ENCODE measurements at places on chromosomes 3 and 15.

DNA sequence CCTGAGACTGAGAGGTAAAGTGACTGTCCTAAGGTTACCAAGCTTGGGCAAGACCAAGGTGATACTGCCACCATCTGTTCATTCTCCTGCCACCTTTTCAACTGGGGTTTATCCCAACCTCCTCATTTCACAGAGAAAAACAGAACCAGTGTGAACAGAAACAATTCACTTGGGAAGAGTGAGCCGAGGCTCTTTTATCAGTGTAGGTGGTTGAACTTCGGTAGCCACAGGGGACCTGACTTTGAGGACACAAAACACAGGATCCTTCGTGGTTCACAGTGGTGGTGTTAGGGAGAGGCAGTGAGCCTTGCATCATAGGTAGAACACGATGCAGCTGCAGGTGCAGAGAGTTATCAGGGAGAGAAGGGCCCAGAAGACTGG, 72.8 kb upstream of the ICE2 start:
- no peak for DNase-seq

- no peak for DNase-seq
These were observed 48.6 kb downstream of the NR1D2 start for GRCh38 chr3:23993556-23994243.

- no peak for DNase-seq
These were observed 7.5 kb upstream of the IGSF11 start for GRCh38 chr3:119042162-119042561.

DNA sequence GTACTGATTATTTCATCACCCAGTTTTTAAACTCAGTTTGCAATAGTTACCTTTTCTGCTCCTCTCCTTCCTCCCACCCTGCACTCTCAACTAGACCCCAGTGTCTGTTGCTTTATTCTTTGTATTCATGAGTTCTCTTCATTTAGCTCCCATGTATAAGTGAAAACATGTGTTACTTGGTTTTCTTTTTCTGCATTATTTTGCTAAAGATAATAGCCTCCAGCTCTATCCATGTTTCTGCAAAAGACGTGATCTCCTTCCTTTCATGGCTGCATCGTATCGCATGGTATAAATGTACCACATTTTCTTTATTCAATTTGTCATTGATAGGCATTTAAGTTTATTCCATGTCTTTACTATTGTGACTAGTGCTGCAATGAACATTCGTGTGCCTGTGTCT, 79.0 kb downstream of the NAALADL2 start:
- no peak for DNase-seq

- DNase-seq: no peak
These were observed 704.8 kb upstream of the CFAP20DC start for GRCh38 chr3:59754456-59755129.

DNA sequence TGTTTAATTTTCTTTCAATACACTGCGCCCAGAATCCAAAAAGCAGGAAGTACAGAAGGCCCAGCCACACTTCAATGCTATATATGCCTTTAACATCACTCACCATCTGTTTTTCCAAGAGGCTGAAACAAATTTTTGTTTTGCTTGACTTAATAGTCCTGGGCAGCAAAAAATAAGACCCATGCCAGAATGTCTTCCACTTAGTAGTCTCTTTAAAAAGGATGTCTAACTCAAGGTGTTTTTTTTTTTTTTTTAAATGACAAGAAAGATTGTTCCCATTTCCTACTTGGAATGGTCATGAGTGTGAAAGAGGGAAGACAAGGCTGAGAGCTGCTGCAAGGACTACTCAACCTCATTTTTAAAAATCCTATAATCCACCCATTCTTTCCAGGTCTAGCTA, 590.3 kb upstream of the SGO1 start:
- no peak for DNase-seq

DNA sequence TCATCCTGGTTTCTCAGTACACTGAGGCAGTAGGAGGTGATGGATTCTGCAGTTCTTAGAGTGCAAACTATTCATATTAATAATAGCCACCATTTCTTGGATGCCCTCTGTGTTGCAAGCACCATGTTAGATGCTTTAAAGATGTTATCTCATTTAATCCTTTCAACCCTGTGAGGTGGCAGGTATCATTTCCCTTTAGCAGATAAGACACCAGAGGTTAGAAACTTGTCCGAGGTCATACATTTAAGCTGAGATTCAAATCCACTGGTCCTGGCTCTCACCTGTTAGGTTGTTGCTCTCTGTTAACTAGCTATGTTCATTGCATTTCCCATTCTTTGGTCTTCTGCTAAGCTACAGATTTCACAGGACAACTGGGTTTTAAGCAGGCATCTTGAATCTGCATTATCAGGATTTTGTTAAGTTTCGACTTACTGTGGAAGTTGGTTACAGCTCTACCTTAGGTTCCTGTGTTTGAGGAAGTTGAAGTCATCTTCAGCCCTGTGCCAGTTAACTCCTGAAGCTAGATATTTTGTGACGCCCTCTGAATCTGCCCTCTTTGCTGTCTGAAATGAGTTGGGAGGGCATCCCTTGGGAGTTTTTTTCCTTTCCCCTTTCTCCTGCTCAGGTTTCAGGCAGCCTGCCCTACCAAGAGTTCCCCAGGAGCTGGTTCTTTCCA, 6.4 kb downstream of the PDE8A start:
- no peak for DNase-seq

GRCh38 chr3:132709761-132710160, 12.4 kb downstream of the NPHP3 start:
- DNase-seq: no peak

- DNase-seq: no peak
These were observed 590.9 kb downstream of the EPHA3 start for GRCh38 chr3:89698208-89698830.

DNA sequence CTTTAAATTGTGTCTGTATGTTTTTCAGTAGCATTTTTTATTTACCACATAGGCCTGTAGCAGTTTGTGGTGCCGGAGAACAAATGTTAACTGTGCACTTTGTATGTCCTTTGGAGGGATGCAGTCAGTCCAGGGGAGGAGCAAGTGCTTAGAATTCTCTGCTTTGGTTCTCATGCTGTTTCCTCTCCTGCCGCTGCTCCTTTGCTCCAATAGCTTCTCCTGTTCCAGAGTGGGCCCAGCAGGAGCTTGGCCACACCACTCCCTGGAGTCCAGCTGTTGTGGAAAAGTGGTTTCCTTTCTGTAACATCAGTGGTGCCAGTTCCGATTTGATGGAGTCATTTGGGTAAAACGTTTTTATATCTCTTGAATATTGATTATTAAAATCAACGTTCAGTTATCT, 16.6 kb downstream of the TICRR start:
- DNase-seq: no peak

DNA sequence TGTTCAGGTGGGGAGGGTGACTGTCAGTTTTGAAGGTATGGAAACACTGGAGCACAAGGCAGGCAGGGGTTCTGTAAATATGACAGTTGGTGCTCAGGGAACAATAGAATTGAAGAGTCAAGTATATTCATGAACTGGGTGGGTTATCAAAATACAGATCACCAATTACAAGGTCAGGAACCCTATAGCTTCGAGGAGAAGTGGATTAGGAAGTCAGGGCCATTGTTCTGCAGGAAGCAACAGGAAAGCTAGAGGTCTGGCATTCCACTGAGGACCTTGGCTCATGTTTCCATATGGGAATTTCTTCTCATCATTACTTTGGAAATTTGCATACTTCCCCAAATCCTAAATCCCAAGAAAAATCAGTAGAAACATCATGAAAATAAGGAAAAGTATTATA, 125.9 kb downstream of the MYRIP start:
- no peak for DNase-seq

DNA sequence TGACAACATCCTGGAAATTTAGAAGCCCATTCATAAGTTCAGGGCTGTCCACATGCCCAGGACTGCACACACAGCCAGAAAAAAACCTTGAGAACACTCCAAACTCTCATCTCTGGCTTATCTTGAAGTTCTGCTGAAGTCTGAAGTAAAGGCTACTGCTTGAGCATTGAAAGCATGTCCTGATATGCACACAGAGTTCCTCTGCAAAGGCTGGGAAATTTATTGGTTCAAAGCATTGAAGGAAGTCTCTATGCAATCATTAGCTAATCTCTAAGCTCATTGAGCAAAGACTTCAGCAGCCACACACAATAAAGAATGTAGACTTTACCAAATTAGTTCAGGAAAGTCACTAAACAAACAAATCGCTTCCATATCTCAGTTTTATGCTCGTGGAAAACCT, 162.0 kb upstream of the STT3B start:
- DNase-seq: peak; percentile 59

DNA sequence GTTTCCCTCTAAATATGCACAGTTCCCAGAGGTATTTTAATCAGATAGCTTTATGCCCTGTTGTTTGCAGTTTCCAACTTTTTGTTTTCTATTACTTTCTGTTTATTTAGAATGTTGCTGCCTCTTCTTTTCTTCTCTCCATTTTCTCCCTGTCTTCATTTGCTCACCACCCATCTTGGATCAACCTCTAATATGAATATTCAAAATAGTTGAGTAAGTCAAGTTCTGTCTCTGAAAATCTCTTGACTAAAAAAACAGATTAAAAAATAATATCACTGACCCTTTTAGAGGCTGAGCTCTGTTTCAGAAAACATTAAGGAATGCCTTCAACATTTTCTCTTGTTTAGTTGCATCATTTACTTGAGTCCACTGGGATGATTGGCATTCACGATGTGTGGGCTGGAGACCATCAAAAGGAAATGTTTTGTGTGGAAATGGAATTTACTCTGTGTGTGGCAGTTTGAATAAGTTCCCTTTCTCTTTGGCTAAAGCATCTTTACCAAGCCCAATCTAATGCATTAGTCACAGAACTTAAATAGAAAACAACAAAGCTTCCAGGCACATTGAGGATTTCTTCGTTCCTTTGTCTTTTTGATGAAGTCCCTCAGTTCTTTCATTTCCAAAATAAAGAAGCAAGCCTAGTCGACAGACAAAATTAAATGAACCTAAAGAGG, 633.9 kb upstream of the TGFBR2 start:
- no peak for DNase-seq

- DNase-seq: no peak
These were observed 1165.6 kb downstream of the NSUN3 start for GRCh38 chr3:95228416-95228815.

- no peak for DNase-seq
These were observed 3.8 kb upstream of the KIF23 start for GRCh38 chr15:69410248-69410874.

- no peak for DNase-seq
These were observed 62.8 kb upstream of the ADCY5 start for GRCh38 chr3:123511726-123512125.

DNA sequence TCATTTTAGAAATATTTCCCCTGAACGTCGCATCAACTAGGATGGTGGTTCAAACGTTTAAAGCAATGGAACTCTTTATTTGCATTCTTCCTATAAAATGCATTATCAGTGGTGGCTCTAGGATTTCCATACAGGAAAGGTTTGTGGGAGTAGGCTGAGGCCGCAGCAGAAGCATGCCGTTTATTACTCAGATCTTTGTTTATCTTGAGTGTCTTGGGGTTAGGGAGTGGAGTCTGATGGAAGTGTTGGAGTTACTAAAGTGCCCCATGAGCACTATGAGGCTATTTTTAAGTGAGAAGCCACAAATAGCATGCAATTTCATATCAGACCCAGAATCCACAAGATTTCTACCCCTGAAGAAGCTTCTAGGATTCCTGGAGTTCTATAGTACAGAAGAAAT, 26.2 kb downstream of the ATOSA start:
- DNase-seq: peak; percentile 18

DNA sequence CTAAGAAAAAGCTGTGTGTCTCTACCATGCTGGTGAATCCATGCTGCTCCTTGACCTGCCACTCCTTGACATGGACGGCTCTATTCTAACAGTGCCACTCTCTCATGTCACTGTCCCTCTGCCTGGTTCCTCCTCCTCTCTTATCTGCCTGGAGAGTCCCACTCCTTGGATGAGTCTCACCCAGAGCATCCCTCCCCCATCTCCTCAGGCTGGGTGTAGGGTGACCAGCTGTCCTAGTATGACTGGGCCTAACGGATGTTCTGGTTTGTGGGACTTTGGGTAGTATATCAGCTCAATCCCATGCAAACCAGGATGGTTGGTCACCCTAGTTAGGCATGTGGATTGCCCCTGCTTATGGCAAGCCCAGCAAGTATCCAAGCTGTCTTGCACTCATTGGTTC, 54.3 kb downstream of the LIPC start:
- no peak for DNase-seq

GRCh38 chr15:34889476-34889875, 80.1 kb downstream of the AQR start:
- no peak for DNase-seq

DNA sequence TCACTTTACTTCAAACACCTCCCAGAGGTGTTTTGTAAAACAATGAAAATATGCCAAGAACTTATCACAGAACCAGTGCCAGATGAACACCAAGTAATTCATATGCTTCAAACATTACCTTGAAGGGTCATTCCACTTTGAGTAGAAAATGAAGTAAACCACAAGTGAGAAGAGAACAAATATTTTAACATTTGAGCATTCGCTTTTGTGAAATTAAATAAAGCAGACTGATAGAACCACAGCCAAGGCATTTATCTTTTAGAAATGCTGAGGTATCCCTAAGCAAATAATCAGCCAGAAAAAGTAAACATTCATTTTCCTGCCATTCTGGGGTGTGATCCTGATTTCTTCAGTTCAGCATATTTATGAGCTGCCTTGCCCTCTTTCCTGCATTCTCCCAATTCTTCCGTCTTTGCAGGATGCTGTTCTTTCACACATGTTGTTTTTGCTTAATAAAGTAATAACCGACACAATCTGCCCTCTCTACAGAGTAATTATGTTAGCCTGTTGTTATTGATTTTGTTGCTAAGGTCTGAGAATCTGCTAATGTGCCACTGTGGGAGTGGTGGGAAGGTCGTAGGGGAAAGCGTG, 235.6 kb upstream of the TGFBR2 start:
- no peak for DNase-seq

- DNase-seq: no peak
These were observed 29.5 kb upstream of the ZNF774 start for GRCh38 chr15:90322538-90322937.

DNA sequence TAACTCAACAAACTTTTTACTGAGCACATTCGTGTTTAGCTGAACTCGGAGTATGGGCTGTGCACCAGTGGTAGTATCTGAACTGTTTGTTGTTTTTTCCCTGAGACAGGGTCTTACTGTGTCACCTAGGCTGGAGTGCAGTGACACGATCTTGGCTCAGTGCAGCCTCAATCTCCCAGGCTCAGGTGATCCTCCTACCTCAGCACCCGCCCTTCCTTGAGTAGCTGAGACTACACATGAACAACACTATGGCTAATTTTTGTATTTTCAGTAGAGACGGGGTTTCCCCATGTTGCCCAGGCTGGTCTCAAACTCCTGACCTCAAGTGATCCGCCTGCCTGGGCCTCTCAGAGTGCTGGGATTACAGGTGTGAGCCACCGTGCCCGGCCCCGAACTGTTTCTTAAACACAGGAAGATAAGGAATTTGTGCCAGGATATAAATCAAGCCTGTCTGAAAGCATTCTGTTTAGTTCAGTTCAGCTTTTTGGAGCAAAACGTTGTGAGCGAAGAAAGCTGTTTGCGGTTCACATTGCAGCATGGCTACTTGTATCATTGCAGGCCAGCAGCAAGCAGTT, 40.4 kb upstream of the SKOR1 start:
- no peak for DNase-seq

DNA sequence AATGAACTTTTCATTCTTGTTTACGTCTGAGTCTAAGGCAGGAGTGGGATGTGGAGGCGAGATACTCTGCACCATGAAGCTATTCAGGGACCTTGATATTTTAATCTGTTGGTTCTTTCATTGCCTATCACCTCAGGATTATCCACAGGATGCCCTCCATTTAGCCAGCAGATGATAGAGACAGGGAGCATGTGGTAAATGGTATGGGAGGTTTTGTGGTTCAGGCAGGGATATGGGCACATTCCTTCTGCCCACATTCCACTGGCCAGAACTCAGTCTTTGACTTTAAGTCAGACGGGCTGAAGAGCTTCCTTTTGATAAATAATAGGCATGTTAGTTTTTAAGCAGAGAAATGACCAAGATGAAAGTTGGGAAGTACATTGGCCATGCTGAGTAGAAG, 548.0 kb upstream of the CCDC54 start:
- DNase-seq: no peak

All from hepatocyte (in vitro differentiated cells).